ENCODE measurements at places on chromosomes 12 and 14.

GRCh38 chr12:9760699-9761418 is at the start of gene CD69:
Gene CD69, minus strand, starts transcription at chr12:9760901. Its CDS starts 81 bp downstream, at chr12:9760820.
- DNase-seq = no peak

DNA sequence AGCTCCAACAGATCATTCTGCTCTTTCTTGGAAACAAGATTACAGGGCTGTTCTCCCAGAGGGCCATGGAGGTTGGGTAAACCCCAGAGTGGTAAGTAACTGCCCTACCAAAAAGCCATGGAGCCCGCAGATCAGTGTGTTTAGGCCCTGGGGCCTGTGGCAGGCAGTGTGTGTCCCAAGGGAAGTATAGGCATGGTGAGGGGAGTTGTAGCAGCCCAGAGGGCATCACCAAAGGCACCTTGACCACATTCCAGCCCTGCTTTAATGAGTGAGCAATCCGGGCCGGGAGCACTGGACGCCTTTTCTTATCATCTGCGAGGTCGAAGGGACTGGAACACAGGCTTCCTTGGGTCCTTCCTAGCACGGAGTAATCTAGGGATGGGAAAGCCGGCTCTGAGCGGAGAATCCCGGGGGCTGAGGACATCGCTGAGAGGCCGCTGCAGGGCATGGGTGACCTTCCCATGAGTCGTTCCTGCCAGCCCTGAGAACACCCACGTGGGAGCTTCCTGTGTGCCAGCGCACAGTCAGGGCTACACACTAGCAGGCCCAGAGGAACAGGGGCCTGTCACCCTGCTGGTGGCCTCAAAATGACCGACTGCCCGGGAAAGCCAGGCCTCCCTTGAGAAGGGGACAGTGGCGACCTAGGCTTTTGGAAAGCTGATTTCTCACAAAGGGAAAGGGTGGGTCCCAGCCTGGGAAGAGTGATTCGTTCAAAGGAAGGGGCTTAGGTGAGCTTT is 91.3 kb downstream of the NINJ2 start:
- peak; percentile 13 for DNase-seq

DNA sequence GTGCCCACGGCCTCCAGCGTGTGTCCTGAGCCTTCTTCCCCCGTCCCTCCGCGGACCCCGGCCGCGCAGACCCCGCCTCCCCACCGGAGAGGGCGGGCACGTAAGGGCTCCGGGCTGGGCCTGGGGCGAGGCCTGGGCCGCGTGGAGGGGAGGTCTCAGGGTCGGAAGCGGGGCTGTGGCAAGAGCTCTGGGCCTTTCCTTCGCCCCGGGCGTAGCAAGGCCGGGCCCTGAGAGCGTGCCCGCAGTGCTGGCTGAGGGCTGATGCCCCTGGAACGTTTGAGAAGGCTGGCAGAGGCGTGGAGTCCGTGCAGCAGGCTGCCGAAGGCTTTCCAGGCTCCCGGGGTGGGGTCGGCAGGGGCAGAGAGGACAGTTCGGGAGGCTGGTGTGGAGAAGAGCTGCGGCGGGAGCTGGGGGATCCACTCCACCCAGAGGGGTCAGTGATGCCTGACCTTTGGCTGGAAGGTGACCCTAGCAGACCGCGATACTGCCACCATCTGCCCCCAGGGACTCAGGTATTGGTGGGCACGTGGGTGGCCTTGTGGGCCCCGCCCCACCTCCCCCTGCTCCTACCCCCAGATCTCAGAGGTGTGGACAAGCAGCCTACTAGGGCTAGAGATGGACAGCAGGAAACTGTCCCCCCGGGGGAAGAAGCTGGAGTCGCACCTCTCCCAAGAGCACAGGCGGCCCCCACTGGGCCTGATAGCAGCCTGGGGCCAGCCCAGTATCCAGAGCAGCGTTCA is 558 bp downstream of the TEX22 start:
- DNase-seq = peak; percentile 21

DNA sequence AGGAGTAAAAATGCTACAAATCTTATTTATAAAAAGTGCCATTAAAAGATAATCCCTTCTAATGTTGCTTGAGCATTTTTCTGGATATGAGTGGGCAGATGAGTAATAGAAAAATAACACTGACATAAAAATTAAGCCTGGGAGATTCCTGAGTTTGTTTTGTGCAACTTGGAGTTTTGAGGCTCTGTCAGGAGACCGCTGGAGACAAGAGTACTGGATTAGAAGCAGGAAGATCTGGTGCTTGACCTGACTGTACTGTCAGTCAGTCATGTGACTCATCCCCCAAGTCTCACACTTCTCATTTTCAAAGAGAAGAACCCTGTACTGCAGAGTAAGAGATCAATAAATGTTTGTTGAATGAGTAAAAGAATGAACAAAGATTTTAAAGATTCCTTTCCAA is 29.4 kb downstream of the ANO4 start:
- DNase-seq = peak; percentile 82

- peak; percentile 56 for DNase-seq
These were observed 109.2 kb downstream of the EFCAB11 start for GRCh38 chr14:89845346-89845745.

DNA sequence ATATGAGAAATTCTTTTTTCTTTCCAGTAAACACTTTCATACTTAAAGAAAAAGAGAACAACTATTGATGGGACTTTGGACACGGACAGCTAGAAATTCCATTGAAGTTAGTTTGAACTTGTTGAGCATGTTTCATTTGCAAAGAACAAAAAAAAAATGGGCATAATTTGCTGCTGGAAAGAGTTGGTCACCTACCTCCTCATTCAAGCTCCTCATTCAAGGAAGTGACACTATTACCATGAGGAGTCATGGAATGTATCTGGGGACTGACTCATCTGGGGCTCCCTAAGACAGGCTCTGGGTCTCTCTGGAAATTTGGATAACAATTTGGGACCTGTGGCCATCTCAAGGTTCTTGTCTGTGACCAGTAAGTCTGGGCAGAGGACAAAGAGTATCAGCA is 50.4 kb downstream of the KICS2 start:
- DNase-seq = peak; percentile 73

DNA sequence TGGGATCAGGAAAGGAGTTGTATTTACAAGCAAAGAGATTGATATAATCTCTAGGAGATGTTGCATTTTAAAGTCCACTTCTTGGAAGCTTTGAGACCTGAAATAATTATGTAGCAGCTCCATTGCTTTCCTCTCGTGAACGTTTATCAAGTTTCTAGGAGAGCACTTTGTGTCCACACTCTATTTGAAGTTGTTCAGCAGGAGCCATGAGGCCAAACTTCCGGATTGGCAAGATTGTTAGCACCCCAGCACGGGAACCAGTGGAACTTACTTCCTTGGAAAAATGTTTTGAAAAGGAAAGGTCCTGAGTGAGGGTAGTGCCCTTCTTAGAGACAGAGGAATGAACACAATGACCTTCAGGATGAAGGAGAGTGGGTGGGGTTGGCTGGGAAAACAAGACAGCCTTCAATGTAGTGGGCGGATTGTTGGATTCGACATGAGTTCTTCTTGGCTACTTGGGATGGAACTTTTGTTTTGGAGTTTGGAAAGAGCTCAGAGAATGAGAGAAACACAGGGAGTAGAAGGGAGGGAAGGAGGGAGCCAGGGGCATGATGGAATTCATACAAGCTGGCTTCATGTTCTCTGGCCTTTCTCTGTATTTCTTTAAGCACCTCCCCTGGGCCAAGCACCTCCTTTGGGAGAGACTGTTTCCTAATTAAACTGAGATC is 23.8 kb upstream of the CISTR start:
- peak; percentile 42 for DNase-seq

GRCh38 chr14:56002876-56003625 is 115.2 kb upstream of the PELI2 start:
- DNase-seq = no peak

- DNase-seq = no peak
These were observed 42.1 kb upstream of the FZD10 start for GRCh38 chr12:130120012-130120805.

DNA sequence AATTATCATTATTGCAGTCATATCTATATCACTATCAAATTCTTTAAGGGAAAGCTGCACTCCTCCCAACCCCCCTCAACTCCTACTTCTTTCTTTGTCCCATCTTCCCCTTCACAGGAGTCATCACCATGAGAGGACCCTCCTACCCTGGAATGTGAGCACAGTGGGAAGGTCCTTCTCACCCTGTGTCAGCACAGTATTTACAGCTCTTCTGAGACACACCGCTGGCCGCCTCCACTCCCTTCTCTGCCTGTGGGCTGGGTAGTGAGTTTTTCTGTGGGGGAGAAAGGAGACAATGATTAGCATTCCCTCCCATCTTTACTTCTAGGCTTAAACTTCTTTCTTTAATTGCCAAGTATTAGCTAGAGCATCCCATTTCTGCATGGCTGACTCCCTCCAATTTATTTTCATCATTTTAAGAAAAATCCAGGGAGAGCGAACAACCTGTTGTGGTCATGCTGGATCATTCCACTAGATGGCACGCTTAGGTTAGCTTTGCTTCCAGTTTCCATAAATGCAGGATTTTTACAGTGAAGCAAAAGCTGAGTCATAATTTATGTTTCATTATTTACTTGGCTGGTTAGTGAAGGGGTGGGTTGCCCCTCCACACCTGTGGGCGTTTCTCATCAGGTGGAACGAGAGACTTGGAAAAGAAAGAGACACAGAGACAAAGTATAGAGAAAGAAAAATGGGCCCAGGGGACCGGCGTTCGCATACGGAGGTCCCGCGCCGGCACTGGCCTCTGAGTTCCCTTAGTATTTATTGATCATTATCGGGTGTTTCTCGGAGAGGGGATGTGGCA is 188.5 kb downstream of the ALX1 start:
- DNase-seq = peak; percentile 71

GRCh38 chr14:68716698-68717097 is 76.2 kb downstream of the ZFP36L1 start:
- no peak for DNase-seq

DNA sequence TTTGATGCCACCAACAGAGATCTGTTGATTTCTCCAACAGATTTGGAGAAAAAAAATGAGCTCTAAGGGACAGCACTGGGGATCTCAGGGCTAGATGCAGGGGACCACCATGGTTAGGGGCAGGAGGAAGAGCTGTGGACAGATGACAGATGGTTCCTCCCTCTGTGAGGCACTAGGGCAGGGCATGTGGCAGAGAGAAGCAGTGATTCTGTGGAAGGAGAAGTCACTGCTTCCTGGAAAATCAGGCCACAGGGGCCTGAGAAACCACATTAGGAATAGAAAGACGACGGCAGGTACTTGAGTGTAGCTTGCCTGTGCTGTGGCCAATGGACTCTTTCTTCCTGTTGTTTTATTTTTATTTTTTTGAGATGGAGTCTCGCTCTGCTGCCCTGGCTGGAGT is 24.9 kb upstream of the TMED2 start:
- DNase-seq = no peak

- DNase-seq = no peak
These were observed 4.6 kb upstream of the NGB start for GRCh38 chr14:77275601-77276017.

- peak; percentile 30 for DNase-seq
These were observed 24.9 kb upstream of the C12orf76 start for GRCh38 chr12:110073049-110073831.

DNA sequence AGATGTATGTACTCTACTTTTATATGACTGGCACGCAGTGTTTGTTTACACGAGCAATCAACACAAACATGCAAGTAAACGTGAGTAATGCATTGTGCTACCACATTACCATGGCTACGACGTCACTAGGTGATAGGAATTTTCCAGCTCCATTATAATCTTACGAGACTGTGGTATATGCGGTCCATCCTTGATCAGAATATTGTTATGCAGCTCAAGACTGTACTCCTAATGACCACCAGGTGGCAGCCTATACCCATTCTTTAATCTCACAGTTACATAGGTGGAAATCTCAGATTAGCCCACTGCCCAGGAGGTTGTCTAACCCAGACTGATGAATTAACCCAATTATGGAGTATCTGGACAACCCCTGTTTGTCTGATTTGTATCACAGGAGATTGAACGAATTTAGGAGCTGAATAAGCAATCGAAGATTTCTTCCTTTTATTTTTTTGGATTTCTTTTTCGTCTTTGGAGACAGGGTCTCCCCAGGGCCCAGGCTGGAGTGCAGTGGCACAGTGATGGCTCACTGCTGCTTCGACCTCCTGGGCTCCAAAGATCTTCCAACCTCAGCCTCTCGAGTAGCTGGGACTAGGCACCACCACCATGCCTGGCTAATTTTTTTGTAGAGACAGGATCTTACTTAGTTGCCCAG is 8.7 kb upstream of the TESPA1 start:
- DNase-seq = peak; percentile 67

- no peak for DNase-seq
These were observed 2.1 kb upstream of the TUBA1A start for GRCh38 chr12:49190974-49191373.

DNA sequence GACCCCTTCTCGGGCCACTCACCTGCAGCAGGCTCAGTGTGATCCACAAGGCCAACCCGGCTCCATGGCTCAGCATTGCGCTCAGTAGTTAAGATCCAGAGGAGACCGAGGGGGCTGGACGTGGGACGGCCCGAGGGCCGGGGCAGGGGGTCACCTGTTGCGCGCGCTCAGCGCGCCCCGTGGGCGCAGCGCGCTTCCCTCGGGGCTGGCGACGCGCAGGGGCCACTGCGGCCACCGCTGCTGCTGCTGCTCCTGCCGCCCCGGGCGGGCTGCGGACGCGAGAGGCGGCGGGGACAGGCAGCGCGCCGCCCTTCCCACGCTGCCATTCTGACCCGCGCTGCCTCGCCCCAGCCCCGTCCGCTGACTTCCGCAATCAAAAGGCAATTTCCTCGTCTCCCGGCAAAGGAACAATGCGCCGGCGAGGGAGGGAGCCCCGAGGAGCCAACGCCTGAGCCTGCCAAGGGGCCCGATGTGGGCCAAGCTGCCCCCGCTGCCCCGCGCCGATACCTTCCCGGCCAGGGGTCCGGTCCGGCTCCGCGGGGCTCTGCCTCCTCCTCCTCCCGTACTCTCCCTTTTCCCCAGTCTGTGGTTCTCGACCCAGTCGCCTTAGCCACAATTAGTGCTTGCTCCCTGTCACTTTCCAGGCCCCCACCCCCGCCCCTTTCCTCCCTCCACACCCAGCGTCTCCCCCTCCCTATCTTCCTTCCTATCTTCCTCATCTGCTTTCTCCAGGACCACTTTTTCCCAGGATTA is 27.3 kb downstream of the PTPRB start:
- peak; percentile 11 for DNase-seq

DNA sequence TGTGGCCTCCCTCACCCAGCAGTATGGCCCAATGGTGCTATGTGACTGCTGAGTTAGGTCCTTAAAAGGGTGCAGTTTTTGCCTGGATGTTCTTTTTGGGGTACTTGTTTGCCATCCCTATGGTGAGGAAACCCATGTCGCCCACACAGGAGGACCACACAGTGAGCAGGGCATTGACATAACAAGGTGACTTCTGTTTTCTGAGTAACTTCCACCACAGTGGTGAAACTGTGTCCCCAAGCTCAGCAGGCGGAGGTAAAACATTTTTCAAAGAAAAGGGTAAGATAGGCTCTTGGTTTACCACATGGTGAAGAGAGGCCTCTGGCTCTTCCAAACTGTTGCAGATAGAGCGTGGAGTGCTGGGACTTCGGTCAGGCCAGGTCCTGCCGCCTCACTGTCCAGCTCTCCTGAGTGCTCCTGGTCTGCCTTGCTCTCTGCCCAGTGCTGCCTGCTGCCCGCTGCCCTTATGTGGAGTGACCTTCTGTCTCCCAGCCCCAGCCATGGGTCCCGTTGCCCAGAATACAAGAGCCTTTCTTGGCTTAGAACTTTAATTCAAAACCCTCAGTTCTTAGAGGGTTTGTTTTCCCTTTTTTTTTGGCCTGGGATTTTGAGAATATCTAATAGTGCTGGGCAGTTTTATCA is 54.0 kb downstream of the TRAF3 start:
- no peak for DNase-seq

All from fibroblast of mammary gland (primary cell).